ENCODE measurements at places on chromosomes 2 and 18.
A peak's percentile ranks its signal among the peaks of the same experiment; 100 is the strongest.

DNA sequence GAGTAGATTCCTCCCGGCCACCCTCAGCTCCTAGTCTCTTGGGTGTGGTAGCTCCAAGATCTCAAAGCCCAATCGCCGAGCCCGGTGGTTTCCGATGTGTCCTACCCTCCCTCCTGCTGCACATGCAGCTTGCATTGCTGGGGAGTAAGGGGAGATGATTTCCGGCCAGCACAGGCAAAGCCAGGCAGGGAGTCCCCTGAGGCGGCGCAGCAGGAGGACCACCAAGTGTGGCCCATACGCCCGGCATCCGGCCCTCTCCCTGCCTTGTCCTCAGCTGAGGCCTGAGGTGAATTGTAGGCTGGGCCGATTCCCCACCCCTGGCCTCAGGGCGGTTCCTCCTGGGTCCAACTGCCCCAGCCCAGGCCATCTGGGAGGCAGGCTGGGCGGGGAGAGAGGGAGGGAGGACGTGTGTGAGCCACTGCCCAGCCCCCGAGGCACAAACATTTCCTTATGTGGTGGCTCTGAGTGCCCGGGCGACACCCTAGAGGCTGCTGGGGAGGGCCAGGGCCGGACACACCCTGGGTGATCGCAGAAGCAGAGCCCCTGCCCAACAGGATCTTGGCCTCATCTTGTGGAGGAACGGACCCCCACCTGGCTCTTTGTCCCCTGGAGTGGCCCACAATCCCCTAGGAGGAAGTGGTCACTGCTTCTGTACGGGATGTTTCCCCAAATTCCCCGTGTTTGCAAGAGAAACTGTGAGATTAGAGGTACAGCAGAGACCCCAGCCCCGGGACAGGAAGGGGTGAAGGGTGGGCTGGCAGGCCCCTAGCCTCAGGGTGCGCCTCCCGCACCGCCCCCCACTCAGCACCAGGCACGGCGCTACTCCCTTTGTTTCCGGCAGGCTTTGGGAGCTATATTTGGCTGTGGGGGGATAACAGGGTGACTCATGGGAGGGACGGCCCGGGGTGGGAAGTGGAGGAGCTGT, 41.9 kb upstream of the PTMA start:
- peak; percentile 54 for DNase-seq

GRCh38 chr2:20609349-20609994, 41.4 kb downstream of the HS1BP3 start:
- no peak for DNase-seq

DNA sequence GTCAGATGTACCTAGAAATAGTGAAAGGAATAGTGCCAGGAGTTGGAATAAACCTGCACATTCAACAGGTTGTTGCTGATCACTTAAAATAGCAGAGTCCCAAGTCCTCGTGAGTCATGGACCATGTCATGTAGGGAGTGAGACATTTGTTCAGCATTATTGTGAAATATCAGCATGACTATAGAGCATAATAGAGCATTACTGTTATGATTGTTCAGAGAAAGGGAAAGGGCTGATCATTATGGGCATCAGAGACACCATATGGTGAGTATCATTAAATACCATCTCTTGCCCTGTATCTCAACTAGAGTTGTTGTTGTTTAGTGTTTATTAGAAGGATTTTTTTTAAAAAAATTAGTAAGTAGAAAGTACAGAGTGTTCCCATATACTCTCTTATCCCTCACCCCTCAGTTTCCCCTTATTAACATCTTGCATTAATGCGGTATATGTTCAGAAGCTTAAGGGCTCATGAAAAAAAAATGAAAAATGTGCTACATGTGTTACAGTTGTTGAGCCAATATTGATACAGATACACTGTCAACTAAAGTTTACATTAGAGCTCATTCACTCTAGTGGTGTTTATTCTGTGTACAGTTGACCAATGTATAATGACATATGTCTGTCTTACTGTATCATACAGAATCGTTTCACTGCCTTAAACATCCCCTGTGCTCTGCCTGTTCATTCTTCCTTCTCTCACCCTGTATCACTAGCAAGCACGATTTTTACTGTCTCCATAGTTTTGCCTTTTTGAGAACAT, 5.7 kb downstream of the ELAC1 start:
- no peak for DNase-seq

- DNase-seq = no peak
These were observed 11.9 kb downstream of the LRRFIP1 start for GRCh38 chr2:237639052-237639835.

- no peak for DNase-seq
These were observed 4.6 kb upstream of the LTBP1 start for GRCh38 chr2:32941944-32942690.

- DNase-seq = no peak
These were observed 46.4 kb downstream of the SLC25A12 start for GRCh38 chr2:171847627-171848026.

DNA sequence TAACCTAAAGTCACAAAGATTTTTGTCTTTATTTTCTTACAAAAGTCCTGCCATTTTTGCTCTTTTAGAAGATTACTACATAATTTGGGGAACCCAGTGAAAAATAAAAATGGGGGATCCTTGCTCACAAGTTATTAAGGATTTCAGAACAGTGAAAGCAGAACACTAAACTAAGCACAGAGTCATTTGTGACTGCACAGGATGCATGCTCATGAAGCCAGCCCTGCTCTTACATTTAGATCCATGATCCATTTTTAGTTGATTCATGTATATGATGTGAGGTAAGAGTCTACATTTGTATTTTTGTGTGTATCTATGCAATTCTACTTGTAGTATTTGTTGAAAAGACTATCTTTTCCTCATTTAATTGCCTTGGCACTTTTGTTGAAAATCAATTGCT, 21.8 kb downstream of the SP140L start:
- no peak for DNase-seq

DNA sequence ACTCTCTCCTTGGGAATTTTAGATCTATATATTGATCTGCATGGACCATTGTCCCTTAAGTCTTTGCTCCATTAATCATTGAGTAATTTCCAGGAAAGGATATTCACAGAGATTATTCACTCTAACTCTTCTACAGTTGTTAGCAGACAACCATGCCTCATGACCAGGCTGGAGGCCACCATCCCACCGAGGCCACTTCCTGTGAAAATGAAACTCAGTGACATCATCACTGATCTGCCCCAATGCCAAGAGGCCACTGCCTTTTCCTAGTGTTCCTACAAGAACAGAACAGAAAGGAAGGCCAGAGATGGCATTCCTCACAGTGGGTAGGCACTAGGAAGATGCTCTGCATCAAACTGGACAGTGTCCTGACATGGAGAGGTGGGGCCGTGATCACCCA, 161.3 kb downstream of the DTNA start:
- DNase-seq = no peak

DNA sequence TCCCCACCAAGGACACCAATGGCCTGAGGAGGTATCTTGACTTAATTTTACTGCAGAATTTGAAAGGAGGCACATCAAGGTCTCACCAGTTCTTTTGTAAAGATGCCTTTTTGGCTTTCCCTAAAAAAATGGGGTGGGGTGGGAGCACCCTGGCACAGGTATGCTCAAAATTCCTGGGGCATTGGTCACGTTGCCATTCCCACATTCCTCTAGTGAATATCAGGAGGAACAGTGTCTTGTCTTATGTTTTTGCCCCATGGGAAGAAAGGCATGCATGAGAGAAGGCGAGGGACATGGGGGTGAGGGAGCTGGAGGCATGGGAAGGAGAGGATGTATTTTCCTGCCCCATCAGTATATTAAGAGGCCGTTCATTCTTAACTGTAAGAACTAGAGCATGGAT, 275.3 kb downstream of the CMPK2 start:
- no peak for DNase-seq

DNA sequence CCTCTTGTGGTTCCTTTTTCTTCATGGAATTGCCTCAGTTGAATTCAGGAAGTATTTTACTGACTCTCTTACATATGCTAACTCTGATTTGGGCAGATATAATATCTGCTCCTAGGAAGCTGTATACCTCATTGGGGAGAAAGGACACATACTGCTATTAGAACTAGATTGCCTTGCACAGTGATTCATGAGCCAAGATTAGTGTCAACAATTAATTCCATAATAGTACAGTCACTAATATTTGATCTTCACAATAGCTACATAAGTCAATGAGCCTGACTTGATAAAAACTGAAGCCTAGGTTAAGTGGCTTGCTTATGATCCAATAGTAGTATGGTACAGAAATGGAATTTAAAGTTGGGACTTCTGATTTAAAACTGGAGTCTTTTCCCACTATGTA, 127.6 kb downstream of the ETAA1 start:
- DNase-seq = no peak

DNA sequence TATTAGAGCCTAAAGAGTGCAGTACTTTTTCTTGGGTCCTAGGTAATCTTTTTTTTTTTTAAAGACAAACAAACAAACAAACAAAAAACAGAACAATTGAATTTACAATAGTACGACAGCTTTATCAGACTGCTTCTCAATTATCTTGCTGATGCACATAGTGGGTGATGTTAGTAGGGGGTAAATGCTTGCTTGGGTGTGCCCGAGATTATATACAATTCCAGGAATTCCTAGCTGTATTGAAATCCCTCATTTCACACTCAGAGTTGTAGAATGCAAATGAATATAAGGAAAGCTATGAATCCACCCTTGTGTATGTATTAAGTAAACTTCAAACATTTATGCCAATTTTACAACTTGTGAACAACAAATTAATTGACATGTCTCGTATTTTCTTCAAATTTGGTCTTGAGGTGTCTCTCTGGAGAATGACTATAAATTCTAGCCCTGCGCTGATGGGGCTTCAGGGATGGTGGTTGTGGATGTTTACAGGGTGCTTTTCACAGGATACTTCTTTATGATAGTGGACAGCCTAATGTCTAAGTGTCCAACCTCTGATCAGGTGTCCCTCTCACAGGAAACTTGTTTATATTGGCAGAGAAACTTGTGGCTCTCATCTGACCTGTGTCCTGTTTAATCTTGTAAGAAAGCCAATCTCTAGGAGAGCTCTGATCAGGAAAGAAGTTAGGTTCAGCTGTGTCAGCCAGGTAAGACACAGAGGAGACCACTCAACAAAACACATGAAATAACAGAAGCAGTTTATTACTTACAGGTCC, 61.9 kb upstream of the SLC39A10 start:
- no peak for DNase-seq

DNA sequence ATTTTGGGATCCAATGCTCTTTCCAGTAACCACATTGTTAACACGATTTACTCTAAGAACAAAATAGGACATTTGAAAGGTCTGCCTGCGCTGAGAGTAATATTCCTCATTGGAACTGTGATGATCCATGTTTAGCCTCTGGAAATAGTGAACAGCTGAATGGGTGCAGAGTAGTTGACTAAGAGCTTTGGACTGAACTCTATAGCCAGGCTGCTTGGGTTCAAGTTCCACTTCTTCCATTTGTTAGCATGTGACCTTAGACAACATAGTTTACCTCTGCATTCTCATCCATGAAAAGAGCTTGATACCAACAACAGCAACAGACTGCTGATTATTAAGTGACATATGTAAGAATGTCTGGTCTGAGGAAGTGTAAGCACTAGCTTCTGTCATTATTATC, 128.3 kb upstream of the MMADHC start:
- DNase-seq = no peak

GRCh38 chr2:225457482-225457881, 58.0 kb downstream of the NYAP2 start:
- no peak for DNase-seq

DNA sequence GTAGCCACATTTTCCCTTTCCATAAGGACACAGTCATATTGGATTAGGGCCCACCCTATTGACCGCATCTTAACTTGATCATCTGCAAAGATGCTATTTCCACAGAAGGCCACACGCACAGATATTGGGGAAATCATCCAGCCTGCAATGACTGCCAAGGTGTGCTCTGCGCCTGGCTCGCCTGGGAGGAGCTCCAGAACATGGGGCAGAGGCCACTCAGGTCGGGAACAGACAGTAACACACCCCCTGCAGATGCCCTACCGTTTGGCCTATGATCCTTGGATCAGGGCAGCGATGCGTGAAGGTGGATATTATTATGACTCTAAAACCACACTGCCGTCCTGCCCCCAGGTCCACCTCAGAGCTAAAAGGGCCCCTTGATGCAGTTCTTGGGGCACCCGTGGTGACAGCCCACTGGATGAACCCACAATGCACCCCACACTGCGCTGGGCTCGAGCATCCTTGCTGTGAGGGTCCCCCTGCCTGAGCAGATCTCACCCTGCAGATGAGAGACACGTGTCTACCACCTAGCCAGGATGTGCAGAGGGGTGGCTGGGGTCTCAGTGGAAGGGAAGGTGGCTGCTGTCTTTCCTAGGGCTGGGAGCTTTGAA, 72.9 kb upstream of the ZNF516 start:
- no peak for DNase-seq

DNA sequence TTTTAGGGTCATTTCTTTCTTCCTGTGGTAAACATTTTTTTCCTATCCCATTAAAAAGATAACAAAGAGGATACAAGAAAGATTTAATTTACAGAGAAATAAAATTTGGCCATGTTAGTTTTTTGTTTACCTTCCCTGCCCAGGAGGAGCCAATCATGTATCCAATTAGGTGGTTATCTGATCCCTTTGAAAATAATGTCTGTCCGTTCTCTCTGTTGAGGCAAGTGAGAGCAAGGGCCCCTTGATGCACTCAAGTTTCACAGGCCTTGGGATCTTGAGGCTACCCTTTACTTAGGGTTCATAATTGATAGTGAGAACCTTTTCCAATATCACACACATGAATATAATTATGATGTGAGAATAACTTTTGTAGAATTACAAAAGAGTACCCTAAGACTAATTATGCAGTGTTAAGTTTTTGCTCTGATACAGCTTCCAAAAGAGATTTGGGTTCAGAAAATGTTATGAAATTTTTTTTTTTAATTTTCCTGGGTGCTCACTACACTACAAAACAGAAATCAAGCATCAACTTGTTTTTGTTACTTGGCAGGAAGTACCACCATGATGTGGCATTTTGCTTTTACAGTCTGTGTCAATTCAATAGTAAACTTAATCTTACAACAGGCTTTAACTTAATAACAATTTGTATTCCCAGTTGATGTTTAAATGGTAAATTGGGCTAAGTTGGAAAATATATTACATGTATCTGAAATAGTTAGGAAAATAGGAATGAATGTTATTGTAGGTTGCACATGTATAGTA, 42.0 kb downstream of the AFTPH start:
- no peak for DNase-seq

GRCh38 chr2:2889646-2890045, 488.0 kb downstream of the EIPR1 start:
- DNase-seq = no peak

GRCh38 chr2:71510938-71511337, 57.6 kb downstream of the DYSF start:
- DNase-seq = no peak

DNA sequence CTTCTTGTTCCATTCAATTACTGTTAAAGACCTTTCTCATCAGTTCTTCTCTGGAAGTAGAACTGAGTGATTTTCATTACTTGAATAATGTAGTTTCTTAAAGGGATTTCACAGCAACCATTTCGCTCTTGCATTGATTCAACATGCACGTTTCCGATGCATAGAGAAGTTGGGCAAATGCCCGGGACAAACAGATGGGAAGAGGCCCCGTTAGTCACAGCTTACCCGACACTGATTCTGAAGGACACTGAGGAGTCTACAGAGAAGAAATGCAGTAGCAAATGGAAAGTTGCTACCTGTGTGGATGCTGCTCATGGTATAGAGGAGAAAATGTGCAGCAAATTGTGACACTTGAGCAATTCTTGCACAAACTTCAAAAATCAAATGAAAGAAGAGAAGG, 32.3 kb upstream of the GCG start:
- DNase-seq = no peak

GRCh38 chr2:102061962-102062795, 70.4 kb downstream of the IL1R2 start:
- no peak for DNase-seq

GRCh38 chr2:215383652-215384279, 52.1 kb downstream of the FN1 start:
- DNase-seq = no peak
